ENCODE measurements at places on chromosomes 2 and 18. TPM values are rescaled to one million over a fixed set of nuclear protein-coding genes. Genes with fewer than 3 reads are reported as not detected.

DNA sequence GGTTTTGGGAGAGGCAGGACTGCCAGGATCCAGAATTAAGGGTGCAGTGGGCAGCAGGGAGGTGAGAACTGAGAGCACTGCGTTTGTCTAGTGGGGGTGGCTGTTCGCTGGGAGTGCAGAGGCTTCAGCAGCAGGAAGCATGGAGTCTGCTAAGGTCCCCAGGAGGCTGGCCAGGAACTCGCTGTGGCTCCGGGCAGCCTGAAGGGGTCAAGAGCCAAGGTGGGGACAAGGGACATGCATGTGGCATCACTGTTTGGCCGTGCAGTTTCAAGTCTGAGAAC, 43.2 kb upstream of the SEMA4C start:
- no peaks in the 10 kb centered on the region for H3K27me3 ChIP-seq
- H3K36me3 ChIP-seq, result no peaks in the 10 kb centered on the region
- peak overlapping the region; percentile 61 for H3K27ac ChIP-seq
- H3K4me3 ChIP-seq, result peak overlapping the region; percentile 68
- H3K4me1 ChIP-seq, result peaks cover 33% of the 10 kb centered on the region
- DNase-seq, result no peak

- no peak for DNase-seq
- H3K4me3 ChIP-seq, result no peak overlapping the region
- H3K36me3 ChIP-seq, result no peaks in the 10 kb centered on the region
- no peak overlapping the region for H3K27ac ChIP-seq
Measured at GRCh38 chr2:40741532-40741931, 289.6 kb upstream of the SLC8A1 start.

GRCh38 chr2:28412625-28413151, 20.0 kb downstream of the FOSL2 start:
- no peaks in the 10 kb centered on the region for H3K36me3 ChIP-seq
- H3K4me1 ChIP-seq, result peaks cover 42% of the 10 kb centered on the region
- H3K27me3 ChIP-seq, result no peaks in the 10 kb centered on the region
- no peak overlapping the region for H3K4me3 ChIP-seq

- H3K27ac ChIP-seq, result no peak overlapping the region
- H3K27me3 ChIP-seq, result no peaks in the 10 kb centered on the region
- no peak for DNase-seq
- no peaks in the 10 kb centered on the region for H3K4me1 ChIP-seq
- no peaks in the 10 kb centered on the region for H3K36me3 ChIP-seq
- H3K4me3 ChIP-seq, result no peak overlapping the region
Measured at GRCh38 chr2:60354713-60355112, 198.7 kb downstream of the BCL11A start.

DNA sequence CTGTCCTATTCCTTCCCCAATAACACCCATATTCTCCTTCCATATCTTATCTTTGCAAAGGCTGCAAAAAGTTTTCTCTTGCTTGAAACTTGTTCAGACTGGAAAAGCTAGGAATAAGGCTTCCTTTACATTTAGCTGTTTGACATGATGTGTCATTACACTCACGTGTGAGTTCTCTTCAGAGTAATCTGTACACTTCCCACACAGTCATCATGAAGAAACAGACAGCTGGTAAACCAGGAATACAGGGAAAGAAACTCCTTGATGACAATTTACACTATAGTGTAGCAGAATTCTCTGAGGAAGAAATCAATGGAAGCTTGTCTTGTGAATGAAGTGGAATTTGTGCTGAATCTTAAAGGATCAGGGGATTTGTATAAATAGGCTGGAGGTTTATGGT, 628.6 kb upstream of the CDH2 start:
- H3K27ac ChIP-seq, result no peak overlapping the region
- no peaks in the 10 kb centered on the region for H3K4me1 ChIP-seq

DNA sequence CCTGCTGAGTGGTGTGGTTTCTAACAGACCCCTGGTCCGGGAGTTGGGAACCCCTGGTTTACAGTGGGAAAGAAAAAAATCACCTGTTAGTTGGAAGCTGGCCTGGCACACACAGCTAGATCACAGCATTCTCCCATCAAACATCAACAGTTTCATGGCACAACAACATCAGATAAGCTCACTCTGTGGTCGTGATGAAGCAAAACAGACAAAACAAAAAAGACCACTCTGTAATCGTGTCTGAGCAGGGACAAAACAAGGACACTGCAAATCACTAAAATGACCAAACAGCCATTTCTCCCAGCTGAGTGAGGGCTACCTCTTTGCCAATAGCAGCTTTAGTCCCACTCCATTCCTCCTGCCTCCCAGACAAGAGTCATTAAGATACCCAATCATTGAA, 9.0 kb upstream of the IMPACT start:
- no peaks in the 10 kb centered on the region for H3K36me3 ChIP-seq
- no peak for DNase-seq

TANC1 gene
- total RNA-seq, result 0.39 TPM

- no peaks in the 10 kb centered on the region for H3K27me3 ChIP-seq
- H3K36me3 ChIP-seq, result no peaks in the 10 kb centered on the region
- no peak for DNase-seq
- H3K4me3 ChIP-seq, result peak overlapping the region; percentile 34
- H3K27ac ChIP-seq, result no peak overlapping the region
- peaks cover 28% of the 10 kb centered on the region for H3K4me1 ChIP-seq
Measured at GRCh38 chr2:9753276-9753600, 90.0 kb upstream of the TAF1B start.

DNA sequence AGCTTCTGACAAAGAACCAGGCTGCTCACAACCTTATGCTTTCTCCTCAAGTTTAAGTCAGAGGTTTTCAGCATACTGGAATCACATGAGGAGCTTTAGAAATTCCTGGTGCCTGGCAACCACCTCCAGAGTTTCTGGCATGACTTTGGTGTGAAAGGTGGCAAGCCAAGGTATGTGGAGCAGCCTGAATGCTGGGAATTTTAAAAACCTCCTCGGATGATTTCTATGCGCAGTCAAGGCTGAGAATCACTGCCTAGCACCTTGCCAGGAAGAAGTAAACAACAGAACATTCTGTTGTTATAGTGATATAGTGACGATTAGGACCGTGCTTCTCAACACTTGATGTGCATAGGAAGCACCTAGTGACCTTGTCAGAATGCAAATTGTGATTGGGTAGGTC, 11.7 kb downstream of the CCBE1 start:
- H3K36me3 ChIP-seq, result no peaks in the 10 kb centered on the region
- no peaks in the 10 kb centered on the region for H3K4me1 ChIP-seq
- H3K27me3 ChIP-seq, result no peaks in the 10 kb centered on the region
- H3K27ac ChIP-seq, result no peak overlapping the region

DNA sequence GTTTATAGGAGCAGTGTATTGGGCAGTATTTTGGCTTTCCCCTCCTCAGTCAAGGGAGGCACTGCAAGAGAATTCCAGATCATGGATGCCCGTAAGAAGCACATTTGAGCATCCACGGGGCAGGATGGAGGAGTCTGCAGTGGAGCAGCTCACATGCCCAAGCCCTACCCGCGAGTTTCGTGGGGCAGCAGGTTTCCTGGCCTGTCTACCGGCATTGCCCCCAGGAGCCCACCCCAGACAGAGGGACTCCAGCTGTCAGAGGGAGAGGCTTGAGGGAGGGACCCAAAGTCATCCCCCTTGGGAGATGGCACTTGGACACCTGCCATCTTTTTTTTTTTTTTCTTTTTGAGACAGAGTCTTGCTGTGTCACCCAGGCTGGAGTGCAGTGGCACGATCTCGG, 31.3 kb downstream of the TMEM177 start:
- no peaks in the 10 kb centered on the region for H3K4me1 ChIP-seq
- H3K27ac ChIP-seq, result no peak overlapping the region
- H3K4me3 ChIP-seq, result no peak overlapping the region
- H3K36me3 ChIP-seq, result no peaks in the 10 kb centered on the region
- DNase-seq, result no peak

GRCh38 chr2:38835990-38836389, 39.7 kb downstream of the DHX57 start:
- no peaks in the 10 kb centered on the region for H3K36me3 ChIP-seq
- no peak overlapping the region for H3K27ac ChIP-seq
- no peaks in the 10 kb centered on the region for H3K27me3 ChIP-seq
- H3K4me3 ChIP-seq, result no peak overlapping the region

DNA sequence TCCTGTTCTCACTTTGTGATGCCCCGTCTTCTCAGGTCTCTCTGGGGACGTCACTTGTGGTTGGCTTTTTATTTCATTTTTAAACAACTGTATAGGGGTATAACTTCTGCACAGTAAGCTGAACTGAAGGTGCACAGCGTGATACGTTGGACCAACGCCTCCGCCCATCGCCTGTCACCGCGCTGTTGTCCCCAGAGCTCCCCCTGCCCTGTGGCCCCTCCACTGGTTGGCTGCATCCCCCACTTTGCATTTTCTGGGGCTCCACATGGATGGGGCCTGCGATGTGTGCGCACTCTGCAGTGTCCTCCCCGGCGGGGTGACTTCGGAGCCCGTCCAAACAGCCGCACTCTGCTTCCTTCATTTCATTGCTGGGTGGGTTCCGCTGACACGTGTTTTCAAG, 14.3 kb downstream of the GPR35 start:
- H3K4me1 ChIP-seq, result no peaks in the 10 kb centered on the region
- H3K27me3 ChIP-seq, result no peaks in the 10 kb centered on the region
- no peak overlapping the region for H3K27ac ChIP-seq
- H3K4me3 ChIP-seq, result no peak overlapping the region

- H3K4me1 ChIP-seq, result no peaks in the 10 kb centered on the region
- no peak overlapping the region for H3K27ac ChIP-seq
- H3K4me3 ChIP-seq, result no peak overlapping the region
- no peak for DNase-seq
- no peaks in the 10 kb centered on the region for H3K36me3 ChIP-seq
- H3K27me3 ChIP-seq, result no peaks in the 10 kb centered on the region
Measured at GRCh38 chr2:218806346-218806978, 24.5 kb downstream of the CYP27A1 start.

C2orf15 gene
- total RNA-seq, result 1.6 TPM

DNA sequence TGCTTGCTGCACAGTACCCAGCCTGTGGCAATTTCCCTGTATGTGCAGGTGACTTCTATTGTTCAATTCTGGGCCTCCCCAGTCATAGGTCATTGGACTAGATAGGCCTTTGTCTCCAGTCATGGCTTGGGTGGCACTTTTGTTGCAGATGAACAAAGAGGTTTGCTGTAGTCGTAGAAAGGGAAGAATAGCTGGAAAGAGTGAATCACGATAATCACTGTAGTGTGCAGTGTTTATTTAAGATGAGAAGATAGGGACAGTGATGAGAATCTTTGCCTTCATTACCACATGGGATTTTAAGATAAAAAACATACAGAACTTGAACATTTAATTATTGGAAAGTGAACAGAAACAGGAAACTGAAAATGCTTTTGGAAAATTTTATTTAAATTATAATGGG, 156.1 kb upstream of the CYRIA start:
- H3K36me3 ChIP-seq, result no peaks in the 10 kb centered on the region
- no peaks in the 10 kb centered on the region for H3K4me1 ChIP-seq
- no peak overlapping the region for H3K27ac ChIP-seq
- no peaks in the 10 kb centered on the region for H3K27me3 ChIP-seq
- H3K4me3 ChIP-seq, result no peak overlapping the region

DNA sequence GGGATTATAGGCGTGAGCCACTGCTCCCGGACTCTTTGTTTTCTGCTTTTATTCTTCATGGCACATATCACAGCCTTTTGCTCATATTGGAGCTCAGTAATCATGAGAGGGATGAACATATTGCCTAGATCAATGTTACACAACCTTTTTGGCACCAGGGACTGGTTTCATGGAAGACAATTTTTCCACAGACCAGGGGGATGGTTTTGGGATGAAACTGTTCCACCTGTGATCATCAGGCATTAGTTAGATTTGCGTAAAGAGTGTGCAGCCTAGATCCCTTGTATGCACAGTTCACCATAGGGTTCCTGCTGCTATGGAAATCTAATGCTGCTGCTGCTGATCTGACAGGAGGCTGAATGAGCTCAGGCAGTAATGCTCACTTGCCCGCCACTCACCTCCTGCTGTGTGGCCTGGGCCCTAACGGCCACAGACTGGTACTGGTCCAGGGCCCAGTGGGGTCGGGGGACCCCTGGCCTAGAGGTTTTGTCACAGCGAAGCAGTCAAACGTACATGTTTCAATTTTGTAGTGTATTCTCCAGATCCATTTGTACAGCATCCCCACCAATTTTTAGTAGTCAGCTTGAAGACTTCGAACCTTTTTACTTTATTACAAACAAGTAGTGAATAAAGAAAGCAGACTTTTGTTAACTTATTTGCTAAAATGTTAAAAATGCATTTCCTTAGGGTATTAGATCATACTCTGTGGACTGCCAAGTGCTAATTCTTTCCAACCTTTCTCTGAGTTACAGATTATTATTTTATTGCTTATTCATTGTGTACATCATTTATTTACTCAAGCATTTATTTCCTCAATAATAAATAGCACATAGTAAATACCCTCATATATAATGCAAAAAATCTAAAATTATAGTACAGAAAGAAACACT, 6.2 kb downstream of the DAW1 start:
- no peak for DNase-seq
- no peaks in the 10 kb centered on the region for H3K27me3 ChIP-seq
- H3K4me3 ChIP-seq, result no peak overlapping the region
- no peaks in the 10 kb centered on the region for H3K4me1 ChIP-seq

GRCh38 chr18:45488645-45489044, 126.6 kb upstream of the SLC14A2 start:
- DNase-seq, result no peak
- H3K36me3 ChIP-seq, result no peaks in the 10 kb centered on the region
- no peaks in the 10 kb centered on the region for H3K4me1 ChIP-seq
- no peak overlapping the region for H3K27ac ChIP-seq
- H3K27me3 ChIP-seq, result no peaks in the 10 kb centered on the region

SERPINB3 gene
- not detected for total RNA-seq

- no peak overlapping the region for H3K27ac ChIP-seq
- H3K27me3 ChIP-seq, result no peaks in the 10 kb centered on the region
- H3K4me1 ChIP-seq, result no peaks in the 10 kb centered on the region
- no peak overlapping the region for H3K4me3 ChIP-seq
- DNase-seq, result no peak
- H3K36me3 ChIP-seq, result no peaks in the 10 kb centered on the region
Measured at GRCh38 chr18:71441156-71441555, 1103.0 kb downstream of the CBLN2 start.

DNA sequence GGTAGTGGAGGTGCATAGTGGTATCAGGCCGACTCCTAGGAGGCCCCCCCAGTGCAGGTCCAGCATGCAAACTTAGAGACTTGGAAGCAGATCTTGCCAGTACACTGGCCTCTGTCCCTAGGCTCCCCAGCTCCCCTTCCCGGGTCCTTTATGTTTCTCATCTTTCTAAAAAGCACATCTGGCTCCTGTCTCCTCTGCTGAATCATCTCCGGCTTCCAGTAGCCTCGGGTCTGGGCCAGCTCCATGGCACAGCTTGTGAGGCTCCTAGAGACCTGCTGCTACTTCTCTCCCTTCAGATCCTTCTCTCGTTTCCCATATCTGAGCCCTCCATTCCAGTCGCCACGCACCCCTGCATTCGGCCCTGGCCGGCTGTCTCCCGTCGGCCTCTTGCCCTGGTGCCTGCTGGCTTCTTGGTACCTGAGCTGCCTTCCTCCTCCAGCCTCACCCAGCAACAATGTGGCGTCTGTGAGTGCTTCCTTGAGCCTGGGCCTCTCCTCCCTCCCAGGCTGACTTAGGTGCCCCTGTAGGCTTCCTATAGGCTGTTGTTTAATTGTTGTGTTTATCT, 6.6 kb downstream of the TRAF3IP1 start:
- DNase-seq, result no peak
- no peaks in the 10 kb centered on the region for H3K36me3 ChIP-seq
- no peak overlapping the region for H3K4me3 ChIP-seq
- no peaks in the 10 kb centered on the region for H3K4me1 ChIP-seq

All from naive thymus-derived CD4-positive, alpha-beta T cell (primary cell).